GM23248 (cell line): ENCODE measurements at places on chromosomes 3 and 15.

GRCh38 chr3:59027607-59028006 lies 22.2 kb downstream of the CFAP20DC start:
- DNase-seq, result no peak

- DNase-seq, result no peak
Observed at GRCh38 chr15:58503139-58504027, 71.6 kb downstream of the LIPC start.

GRCh38 chr3:3180456-3180855 lies 965 bp upstream of the CRBN start:
- DNase-seq, result peak; percentile 16

DNA sequence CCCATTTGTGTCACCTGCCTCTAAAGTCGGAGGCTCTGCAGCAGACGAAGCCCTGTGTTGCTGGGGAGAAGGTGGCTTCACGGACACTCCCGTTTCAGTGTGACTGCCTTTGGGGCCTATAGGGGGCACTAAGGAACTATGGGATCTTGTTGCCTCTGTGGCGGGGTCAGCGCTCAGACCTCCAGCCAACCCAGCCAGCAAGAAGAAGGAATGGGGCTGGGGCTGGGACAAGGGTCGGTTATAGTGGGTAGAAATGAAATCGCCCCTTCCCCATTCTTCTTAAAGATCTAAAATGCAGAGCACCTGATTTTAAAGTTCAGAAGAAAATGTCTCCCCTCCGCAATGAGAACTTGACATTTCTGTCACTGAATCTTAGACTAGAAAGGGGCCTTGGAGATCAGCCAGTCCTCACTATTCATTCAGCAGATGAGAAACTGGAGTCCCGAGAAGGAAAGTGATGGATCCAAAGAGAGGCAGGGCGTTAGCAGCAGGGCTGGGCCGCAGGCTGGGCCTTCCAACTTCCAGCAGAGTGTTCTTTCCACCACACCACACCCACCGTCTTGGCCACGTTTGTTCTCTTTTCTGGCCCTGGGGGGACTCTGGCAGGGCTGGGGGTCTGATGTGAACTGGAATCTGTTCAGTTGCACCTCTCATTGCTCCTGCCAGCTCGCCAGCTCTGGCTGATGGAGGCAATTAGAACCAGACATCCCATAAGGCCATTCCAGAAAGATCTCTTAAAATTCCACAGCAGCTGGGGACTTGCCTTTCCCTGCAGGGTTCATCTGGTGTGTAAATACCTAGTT lies 195.4 kb downstream of the OPA1 start:
- DNase-seq, result peak; percentile 75

- DNase-seq, result no peak
Observed at GRCh38 chr15:75867449-75867848, 24.2 kb downstream of the UBE2Q2 start.

DNA sequence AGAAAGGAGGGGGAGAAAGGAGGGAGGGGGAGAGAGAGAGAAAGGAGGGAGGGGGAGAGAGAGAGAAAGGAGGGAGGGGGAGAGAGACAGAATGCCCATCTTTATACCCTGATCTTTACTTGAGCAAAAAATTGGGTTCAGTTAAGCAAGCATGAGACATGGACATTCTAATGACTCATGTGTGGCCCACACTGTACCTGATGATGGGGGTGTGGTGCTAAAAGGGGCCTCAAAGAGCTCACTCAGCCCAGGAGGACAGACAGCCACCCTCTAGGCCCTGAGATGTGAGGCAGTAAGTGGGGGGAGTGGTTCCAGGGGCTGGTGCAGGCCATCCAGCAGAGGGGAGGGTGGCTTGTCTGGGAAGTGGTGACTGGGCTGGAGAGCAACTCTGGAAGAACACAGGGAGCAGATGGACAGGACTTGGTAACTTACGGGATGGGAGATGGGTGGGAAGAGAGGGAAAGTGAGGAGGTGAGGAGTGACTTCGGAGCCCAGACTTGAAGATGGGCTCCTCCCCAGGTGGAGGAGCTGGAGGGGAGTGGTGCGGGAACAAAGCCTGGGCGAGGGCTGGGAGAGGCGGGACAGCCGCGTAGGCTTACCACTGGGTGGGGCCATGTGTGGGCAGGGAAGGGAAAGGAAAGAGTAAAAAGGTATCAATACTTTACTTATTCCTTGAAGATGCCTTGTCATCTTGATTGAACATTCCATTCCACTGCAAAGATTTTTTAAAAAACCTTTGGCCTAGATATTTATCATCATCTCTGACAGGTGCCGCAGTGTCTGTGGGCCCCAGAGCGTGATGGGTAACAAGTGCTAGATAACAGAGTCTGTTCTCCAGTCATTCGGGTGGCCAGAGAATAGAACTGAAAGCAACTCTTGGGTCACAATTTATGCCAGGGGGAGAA lies 32.3 kb downstream of the TSPAN3 start:
- peak; percentile 58 for DNase-seq

DNA sequence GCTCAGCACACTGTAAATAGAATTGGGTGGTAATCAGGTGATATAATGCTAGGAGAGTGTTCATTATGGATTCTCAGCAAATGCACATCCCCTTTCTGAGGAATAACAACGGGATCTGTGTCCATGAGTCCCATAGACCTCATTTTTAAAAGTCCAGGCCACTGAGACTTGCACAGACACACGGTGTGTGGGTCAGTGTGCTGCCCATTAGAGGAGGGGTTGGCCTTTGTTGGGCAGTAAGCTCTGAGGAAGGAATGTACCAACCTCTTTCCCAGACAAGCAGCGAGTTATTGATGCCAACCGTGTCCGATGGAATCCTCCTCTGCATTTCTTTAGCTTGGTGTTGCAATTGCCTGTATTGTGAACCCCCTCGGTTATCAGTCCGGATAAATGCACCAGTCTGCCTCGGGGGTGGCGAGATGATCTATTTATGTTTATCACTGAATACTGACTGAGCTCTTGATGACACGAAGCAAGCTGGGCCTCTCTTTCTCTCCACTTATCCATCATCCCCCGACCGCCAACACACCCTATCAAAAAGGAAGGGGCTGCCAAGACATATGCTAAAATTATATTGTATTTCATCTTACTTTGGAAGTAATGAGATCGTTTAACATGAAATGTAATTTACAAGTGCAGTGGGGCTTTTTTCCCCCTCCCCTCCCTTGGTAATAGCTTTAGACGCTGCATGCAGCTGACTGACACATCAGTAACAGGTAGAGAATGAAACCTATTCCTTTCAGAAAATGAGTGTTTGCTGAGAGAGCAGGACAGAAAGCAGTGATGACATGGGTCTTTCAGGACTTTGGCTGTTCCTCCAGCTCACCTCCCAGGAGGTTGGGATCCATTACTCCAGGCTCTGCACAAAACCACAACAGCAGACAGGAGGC lies 126.6 kb upstream of the ST8SIA2 start:
- no peak for DNase-seq

GRCh38 chr3:12560505-12561190 lies 3.8 kb downstream of the MKRN2 start:
- DNase-seq, result no peak

DNA sequence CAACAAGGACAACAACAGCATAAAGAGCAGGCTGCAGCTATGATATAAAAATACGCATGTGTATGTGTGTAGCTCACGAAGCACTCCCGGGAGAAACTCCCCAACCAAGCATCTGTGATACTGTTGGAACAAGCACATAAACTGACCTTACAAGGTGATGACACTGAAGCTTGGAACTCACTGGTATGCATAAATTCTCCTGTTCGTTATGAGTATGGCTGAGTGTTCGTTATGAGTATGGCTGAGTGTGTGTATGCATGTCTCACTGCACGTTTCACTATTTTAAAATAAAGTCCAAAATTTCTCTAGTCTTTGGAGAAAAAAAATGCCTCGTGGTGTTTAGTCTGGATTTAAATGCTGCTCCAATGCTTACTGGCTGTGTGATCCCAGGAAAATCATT lies 256.8 kb downstream of the RORA start:
- DNase-seq, result peak; percentile 95

- DNase-seq, result peak; percentile 90
Observed at GRCh38 chr3:69791106-69791505, 51.8 kb downstream of the MITF start.

GRCh38 chr3:45506751-45507391 lies 87.7 kb upstream of the LIMD1 start:
- DNase-seq, result no peak

- peak; percentile 14 for DNase-seq
Observed at GRCh38 chr3:184005941-184006507, 11.7 kb downstream of the ABCC5 start.

- DNase-seq, result no peak
Observed at GRCh38 chr3:157412323-157412855, 24.3 kb upstream of the PTX3 start.

GRCh38 chr3:41933154-41933676 lies 28.7 kb downstream of the ULK4 start:
- DNase-seq, result peak; percentile 72

DNA sequence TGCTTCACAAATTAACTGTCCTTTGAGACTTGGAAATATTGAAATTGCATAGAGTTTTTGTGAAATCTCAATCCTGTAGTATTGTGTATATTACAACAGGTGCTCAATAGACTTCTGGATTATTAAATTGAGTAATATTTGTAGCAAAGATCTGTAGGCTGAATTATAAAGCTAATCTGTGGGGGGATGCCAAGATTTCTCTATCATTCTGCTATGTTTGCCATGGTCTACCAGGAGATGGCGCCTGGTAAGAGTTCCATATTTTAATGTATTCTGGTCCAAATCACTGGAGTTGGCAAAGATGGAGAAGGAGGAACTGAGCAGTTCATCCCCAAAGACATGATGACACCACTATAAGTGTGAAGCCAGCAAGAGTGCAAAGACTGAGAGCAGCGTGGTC lies 340.9 kb upstream of the TPRG1 start:
- peak; percentile 46 for DNase-seq

DNA sequence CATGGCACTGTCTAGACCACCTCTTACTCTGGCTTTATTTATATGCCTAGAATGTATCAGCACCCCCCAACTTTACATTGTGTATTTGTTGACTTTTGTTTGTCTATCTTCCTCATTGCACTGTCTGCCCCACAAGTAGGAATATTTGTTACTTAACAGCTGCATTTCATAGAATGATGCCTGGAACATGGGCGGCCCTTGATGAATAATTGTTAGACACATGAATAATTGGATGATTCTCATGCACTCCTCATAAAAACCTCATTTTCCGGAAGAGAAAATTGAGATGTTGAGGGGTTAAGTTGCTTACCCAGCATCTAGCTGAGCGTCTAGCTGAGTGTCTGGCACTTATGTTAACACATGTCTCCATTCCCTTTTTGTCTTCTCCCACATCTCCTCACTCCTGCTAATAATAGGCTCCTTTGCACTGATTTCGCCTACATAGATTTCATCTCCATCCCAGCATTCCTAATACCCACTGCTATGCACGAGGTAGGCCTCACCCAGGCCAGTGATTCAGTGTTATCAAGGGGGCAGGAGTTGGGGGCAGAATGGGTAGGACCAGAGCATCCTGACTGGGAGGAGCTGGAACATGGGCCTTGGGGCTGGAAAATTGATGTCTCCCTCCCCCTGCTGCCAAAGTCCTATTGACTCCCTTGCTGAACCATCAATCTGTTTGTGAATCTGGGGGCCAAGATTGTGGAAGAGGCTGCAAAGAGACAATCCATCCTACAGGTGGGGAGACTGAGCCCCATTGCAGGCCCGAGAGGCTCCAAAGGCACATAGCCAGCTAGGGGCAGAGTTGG lies 7.8 kb upstream of the WNT7A start:
- no peak for DNase-seq

DNA sequence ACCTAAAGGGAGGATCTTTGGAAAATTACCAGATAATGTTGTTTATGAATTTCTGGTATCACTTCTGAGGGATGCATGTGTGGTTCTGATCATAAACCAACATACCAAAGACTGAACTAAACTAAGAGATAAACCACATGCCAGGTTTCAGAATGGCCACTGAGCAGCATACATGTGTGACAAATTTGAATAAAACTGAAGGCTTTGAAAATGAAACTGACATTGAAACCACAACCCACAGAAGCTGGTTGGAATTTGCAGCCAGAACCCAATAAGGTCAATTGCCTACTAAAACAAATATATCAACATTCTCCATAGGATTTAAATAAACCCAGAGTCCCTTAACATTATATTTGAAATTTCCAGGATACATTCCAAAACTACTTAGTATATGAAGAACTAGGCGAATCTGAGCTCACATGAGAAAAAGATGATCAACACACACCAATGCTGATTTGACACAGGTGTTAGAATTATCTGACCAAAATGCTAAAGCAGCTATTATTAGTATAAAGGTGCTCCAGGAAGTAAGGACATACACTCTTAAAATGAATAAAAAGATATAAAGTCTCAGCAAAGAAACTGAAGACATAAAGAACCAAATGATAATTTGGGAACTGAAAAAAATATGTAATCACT lies 125.0 kb downstream of the ZNF280D start:
- DNase-seq, result no peak

DNA sequence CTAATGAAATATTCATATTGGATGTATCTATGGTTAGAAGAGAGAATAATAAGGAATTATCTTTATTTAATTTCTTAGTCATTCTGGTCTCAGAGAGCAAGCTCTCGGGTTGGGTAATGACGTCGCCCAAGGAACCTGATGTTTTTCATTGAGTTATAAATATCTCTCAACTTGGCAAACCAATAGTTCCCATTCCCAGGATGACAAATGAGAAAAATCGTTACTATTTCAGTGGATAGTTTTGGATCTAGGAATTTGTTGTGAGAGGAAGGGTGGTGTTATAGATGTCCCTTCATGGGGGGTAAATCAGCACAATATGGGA lies 162.9 kb upstream of the NR2E3 start:
- DNase-seq, result peak; percentile 55

DNA sequence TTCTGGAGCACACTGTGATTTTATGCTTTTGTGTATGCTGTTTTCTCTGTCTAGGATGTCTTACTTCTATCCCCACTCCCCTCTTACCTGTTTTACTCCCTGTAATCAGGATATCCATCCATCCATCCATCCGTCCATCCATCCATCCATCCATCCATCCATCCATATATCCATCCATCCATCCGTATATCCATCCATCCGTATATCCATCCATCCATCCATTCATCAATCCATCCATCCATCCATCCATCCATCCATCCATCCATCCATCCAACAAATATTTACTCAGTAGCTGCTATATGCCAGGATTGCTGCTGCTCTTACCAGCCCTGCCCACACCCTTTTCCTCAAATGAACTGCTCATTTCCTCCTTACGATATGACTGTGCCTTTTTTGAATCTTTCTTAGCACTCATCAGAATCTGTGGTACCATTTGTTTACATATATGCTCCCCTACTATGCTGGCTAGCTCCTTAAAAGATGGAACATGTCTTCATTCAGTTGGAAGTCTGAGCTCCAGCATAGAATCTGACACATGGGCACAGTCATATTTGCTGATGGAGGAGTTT lies 35.2 kb downstream of the USP13 start:
- no peak for DNase-seq

GRCh38 chr3:178275311-178275710 lies 260.9 kb upstream of the KCNMB2 start:
- no peak for DNase-seq
